Spleen (tissue), 13 donors: ENCODE measurements at places on chromosomes 12 and 14. TPM values are rescaled to one million over a fixed set of nuclear protein-coding genes. Genes with fewer than 3 reads are reported as not detected.
A peak's percentile ranks its signal among the peaks of the same experiment; 100 is the strongest.

Gene GPD1
- not detected for total RNA-seq

Gene DDX11
- 48.1 TPM for total RNA-seq

DNA sequence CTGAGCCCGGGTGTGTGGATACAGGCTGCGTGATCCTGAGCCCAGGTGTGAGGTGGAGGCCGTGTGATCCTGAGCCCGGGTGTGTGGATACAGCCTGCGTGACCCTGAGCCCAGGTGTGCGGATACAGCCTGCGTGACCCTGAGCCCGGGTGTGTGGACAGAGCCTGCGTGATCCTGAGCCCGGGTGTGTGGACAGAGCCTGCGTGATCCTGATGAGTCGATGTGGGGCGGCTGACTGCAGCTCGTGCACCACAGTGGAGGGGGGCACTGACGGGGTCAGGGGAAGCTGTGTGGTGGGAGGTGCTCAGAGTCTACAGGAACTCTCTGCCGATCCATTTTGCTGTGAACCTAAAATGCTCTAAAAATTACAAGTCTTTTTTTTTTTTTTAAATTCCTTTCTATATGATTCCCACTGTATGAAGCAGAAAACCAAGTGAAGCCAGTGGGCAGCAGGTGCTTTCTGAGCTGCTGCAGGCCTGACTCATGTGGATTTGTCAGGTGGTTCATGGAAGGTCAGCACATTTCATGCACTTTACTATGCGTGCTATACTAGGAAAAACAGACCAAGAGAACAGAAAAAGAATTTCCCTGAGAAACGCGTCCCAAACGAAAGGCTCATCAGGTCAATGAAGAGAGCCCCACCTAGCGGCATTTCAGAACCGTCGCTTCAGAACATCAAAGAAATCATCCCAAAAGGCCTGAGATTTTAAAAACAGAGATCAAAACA lies 19.3 kb downstream of the BRF1 start:
- H3K4me3 ChIP-seq = no peak overlapping the region
- H3K27ac ChIP-seq = no peak overlapping the region

GRCh38 chr14:76131071-76131965 lies 20.4 kb upstream of the GPATCH2L start:
- no peak overlapping the region for H3K27ac ChIP-seq
- H3K27me3 ChIP-seq = peaks cover 6% of the 10 kb centered on the region
- no peak overlapping the region for H3K4me3 ChIP-seq
- no peak for DNase-seq

DNA sequence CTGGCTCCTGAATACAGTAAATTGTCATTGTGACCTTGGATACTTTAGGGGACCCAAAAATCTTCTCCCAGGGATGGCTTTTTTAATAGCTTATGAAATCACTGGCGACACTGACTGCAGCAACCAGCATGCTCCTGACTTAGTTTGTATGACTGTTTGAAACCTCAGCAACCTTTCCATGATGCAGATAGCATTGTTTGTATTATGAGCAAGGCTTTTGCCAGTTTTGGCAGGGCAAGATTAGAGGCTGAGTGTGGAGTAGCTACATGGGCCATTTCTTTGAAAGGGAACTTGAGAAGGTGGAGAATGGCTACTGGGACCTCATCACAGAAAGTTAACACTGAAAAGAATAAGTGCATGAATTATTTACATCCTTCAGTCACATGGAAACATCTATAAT lies 50.9 kb downstream of the SLC4A8 start:
- no peak for DNase-seq
- H3K4me3 ChIP-seq = no peak overlapping the region
- no peaks in the 10 kb centered on the region for H3K36me3 ChIP-seq

GRCh38 chr12:49557917-49558215 lies 10.1 kb downstream of the MCRS1 start:
- no peak overlapping the region for H3K27ac ChIP-seq
- peaks cover 68% of the 10 kb centered on the region for H3K36me3 ChIP-seq
- peak; percentile 13 for DNase-seq
- H3K4me3 ChIP-seq = no peak overlapping the region
